ENCODE measurements at places on chromosomes 4 and X.

DNA sequence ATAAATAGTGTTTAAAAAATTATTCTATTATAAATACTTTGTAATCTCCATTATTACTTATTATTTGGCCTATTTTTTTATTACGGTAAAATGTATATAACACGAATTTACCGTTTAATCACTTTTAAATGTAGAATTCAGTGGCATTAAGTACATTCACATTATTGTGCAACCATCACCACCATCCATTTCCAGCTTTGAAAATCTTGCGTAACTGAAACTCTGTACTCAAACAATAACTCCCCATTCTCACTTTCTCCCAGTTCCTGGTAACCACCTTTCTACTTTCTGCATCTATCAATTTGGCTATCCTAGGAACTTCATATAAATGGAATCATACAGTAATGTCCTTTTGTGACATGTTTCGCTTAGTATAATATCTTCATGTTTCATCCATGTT, 45.7 kb downstream of the PASD1 start:
- no peak for DNase-seq

- DNase-seq = peak; percentile 36
These were observed 64.1 kb upstream of the SCOC start for GRCh38 chr4:140309124-140309870.

DNA sequence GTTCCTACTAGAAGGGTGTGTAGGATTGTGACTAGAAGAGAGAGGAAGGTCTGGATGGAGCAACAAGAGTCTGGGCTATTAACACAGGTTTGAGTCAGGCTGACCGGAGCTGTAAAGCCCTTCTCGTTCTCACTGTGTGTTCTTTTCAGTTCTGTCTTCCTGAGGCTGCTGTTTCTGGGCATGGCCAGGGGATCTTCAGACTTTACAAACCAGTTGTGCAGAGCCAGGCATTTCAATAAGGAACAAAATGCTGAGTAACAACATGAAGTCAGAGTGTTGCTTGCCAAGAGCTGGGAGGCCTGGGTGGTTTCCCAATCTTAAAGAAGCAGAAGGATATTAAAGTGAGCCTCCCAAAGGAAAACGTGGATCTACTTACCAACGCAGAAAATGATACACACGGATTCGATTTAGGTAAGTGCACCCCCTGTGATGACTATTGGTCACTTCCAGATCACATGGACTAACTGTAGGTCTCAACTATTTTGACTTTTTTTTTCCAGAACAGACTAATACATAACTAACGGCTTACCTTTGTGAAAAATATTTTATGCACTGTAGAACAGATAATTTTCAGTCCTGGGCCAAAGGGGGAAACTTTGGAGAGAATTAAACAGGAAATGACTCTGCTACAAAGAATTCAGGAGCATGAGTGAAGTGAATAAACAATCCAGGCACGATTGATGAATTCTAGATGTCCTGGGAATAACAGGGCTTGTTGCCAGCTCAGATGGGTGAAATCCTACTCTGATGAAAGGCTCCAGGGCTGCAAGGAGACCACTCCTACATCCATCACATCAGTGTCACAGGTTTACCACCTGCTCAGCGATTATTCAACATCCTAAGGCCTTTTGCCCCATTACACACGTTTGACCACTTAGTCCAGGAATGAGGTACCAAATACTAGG, 94.5 kb downstream of the ANXA3 start:
- no peak for DNase-seq

DNA sequence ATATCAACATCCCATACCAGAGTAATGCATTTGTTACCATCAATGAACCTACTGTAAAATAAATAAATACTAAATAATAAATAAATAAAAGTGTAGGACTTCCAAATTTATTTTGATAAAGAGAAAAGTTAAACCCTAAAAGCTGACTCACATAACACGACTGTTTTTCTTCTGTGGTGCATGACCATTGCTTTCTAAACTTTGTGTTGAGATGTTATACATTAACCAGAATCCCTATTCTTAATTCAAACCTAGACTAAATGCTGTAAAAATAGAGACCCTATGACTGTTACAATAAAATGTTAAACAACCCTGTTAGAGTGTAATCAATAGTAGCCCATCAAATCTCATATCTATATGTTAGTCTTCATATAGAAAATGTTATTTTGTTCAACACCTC, 20.9 kb upstream of the PRMT9 start:
- no peak for DNase-seq

DNA sequence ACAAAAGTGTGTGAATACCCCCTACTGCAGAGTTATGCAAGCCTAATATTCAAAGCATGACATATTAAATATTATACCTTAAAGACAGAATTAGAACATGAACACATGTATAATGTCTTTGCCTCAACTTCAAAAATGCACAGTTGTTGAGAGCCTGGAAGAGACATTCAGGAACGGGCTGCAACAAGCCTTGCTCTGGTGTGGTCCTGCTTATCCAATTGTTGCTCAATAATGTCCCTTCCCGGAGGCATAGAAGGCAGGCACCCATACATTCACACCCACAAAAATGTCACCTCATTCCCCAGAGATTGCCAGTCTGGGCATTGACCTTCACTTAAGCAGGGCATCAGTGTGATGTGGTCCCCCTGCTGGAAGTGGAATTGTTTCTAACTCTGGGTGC, 238.8 kb downstream of the CBR4 start:
- no peak for DNase-seq

GRCh38 chr4:111506706-111507105, 638.5 kb upstream of the FAM241A start:
- DNase-seq = no peak

DNA sequence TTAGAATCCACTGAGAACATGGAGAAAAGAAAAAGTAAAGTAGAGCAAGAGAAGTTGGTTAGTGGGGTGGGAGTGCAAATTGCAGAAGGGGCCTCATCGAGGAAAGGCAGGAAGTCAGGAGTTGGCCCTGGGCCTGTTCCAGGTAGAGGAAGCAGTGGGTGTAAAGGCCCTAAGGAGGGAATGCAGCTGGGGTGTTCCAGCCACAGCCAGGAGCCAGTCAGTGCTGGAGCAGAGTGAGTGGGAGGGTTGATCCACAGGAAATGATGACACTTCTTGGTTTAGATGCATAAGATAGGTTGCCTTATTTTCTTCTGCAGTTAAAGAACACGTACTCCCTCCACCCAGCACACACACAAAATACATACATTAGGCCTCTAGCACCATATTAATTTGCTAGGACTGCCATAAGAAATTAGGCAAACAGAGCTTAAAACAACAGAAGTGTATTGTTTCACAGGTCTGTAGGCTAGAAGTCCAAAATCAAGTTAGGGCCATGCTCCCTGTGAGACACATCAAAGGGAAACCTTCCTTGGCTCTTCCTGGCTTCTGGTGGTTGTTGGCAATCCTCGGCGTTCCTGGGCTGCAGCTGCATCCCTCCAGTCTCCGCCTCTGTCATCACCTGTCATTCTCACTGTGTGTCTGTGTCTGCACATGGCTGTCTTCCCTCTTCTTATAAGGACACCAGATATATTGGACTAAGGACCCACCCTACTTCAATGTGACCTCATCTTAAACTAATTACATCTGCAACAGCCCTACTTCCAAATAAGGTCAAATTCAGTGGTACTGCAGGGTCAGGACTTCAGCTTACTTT, 205.9 kb downstream of the AASDH start:
- no peak for DNase-seq

Measured in GM23338 (cell line).